ENCODE measurements at places on chromosomes 13 and 19.

GRCh38 chr19:46133777-46134241 lies 9.3 kb upstream of the IGFL3 start:
- H3K27me3 ChIP-seq, result no peaks in the 10 kb centered on the region
- peaks cover 24% of the 10 kb centered on the region for H3K4me1 ChIP-seq
- H3K27ac ChIP-seq, result peak overlapping the region; percentile 74
- no peak for DNase-seq

DNA sequence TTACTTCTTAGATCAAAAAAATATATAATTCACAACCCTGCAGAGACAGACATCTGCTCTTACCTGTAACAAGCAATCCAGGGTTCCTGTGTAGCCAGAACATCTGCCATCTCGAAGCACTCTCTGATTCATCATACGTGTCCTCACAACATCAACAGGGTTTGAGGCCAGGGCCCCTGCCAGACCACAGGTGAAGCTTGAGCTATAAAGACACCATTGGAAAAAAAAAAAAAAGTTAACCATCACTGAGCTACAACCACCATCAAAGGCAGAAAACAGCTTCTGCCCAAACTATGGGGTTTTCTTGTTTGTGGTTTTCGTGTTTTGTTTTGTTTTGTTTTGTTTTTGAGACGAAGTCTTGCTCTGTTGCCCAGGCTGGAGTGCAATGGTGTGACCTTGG lies 19.3 kb downstream of the SLC25A30 start:
- H3K4me3 ChIP-seq, result no peak overlapping the region
- H3K4me1 ChIP-seq, result no peaks in the 10 kb centered on the region
- H3K27me3 ChIP-seq, result no peaks in the 10 kb centered on the region
- H3K27ac ChIP-seq, result no peak overlapping the region

DNA sequence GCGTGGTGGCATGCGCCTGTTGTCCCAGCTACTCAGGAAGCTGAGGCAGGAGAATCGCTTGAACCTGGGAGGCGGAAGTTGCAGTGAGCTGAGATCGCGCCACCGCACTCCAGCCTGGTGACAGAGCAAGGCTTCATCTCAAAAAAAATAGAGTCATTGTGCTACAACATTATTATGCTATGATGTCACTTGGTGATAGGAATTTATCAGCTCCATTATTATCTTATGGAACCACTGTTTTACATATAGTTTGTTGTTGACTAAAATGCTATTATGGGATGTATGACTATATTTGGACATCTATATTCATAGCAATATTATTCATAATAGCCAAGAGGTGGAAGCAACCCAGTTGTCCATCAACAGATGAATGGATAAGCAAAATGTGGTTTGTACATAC lies 26.4 kb upstream of the SLC7A1 start:
- H3K4me3 ChIP-seq, result no peak overlapping the region
- H3K27me3 ChIP-seq, result no peaks in the 10 kb centered on the region
- no peaks in the 10 kb centered on the region for H3K36me3 ChIP-seq
- H3K4me1 ChIP-seq, result no peaks in the 10 kb centered on the region
- no peak for DNase-seq
- no peak overlapping the region for H3K27ac ChIP-seq

DNA sequence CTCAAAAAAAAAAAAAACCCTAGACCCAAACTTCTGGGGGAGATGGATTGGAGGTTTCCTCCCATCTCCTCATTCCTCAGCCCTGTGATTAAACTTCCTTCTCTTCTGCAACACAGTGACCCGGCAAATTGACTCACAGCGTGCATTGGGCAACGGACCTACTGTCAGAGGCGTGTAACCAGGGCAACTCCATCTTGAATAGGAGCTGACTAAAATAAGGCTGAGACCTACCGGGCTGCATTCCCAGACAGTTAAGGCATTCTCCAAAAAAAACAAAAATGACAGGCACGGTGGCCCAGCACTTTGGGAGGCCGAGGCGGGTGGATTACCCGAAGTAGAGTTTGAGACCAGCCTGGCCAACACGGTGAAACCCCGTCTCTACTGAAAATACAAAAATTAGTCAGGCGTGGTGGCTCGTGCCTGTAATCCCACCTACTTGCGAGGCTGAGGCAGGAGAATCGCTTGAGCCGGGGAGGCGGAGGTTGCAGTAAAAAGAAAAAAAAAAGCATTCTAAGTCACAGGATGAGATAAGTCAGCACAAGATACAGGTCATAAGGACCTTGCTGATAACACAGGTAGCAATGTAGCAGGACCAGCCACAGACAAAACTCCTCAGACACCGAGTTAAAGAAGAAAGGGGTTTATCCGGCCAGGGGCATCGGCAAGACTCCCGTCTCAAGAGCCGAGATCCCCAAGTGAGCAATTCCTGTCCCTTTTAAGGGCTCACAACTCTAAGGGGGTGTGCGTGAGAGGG lies 5.4 kb upstream of the NLRP7 start:
- H3K27ac ChIP-seq, result no peak overlapping the region
- no peak for DNase-seq
- no peaks in the 10 kb centered on the region for H3K4me1 ChIP-seq
- no peaks in the 10 kb centered on the region for H3K36me3 ChIP-seq
- H3K27me3 ChIP-seq, result no peaks in the 10 kb centered on the region

GRCh38 chr13:28489524-28489931 lies 5.4 kb downstream of the FLT1 start:
- H3K4me1 ChIP-seq, result no peaks in the 10 kb centered on the region
- peaks cover 62% of the 10 kb centered on the region for H3K27me3 ChIP-seq

DNA sequence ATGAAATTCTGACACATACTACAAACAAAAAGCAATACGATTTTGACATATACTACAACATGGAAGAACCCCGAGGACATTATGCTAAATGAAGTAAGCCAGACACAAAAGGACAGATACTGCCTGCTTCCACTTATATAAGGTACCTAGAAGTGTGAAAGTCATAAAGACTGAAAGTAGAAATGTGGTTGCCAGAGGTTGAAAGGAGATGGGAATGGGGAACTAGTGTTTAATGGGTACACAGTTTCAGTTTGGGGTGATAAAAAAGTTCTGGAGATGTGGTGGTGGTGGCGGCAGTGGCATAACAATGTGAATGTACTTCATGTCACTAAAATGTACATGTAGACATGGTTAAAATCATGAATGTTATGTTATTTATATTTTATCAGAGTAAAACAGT lies 12.1 kb upstream of the NDFIP2 start:
- H3K27ac ChIP-seq, result no peak overlapping the region
- DNase-seq, result no peak
- H3K36me3 ChIP-seq, result no peaks in the 10 kb centered on the region

DNA sequence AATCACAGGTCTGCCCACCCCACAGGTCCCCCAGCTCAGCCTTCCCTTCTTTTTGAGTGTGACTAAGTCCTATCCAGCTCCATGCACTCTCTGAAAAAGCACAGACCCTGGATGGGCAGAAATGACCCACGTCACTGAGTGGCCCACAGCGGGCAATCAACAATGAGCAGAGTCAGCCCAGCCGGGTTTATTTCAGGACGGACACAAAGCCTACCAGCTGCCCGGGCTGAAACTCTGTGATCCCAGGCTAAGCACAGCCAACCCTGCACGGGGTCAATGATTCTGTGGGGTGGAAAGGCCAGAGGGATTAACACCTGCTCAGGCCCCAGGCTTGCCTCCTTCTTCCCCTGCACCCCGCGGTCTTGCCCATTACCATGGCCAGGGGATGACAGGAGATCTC lies 8.4 kb downstream of the NAPA start:
- no peak overlapping the region for H3K4me3 ChIP-seq
- H3K36me3 ChIP-seq, result peaks cover 33% of the 10 kb centered on the region
- H3K27me3 ChIP-seq, result no peaks in the 10 kb centered on the region
- no peak for DNase-seq

- no peaks in the 10 kb centered on the region for H3K36me3 ChIP-seq
- no peak for DNase-seq
Observed at GRCh38 chr19:50640368-50640767, 687 bp upstream of the SYT3 start.

DNA sequence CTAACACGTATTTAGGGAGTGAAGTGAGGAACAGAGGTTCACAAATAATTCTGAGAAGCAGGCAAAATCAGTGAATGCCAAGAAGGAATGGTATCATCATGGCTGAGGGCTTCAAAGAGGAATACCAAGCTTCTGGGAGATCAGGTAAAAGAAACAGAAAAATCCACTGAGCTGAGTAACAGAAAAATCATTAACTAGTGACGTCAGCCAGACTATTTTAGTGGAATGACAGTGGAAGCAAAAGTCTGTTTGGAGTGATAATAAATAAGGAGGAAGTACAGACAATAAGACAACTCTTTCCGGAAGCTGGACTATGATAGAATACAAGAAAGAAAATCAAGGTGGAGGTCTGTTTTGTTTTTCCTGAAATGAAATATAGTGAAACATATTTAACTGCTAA lies 83.5 kb downstream of the SACS start:
- H3K36me3 ChIP-seq, result no peaks in the 10 kb centered on the region
- peaks cover 17% of the 10 kb centered on the region for H3K4me1 ChIP-seq
- peak overlapping the region; percentile 72 for H3K27ac ChIP-seq
- H3K4me3 ChIP-seq, result no peak overlapping the region
- no peaks in the 10 kb centered on the region for H3K27me3 ChIP-seq
- DNase-seq, result no peak

DNA sequence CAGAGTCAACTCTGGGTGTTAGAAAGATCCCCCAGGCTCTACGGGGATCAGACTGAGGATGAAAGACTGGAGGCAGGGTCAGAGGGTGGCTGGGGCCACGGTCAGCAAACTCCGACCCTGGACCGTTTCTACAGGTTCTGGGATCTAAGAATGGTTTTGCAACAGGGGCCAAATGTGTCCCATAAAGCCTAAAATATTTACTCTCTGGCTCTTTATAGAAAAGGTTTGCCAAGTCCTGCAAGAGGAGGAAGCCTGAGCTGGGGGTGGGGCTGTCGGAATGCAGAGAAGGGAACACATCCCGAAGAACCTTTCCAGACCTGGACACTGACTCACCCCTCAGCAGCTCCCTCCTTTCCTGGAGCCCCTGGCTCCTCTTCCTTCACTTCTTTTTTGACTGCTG lies 20.7 kb downstream of the LIG1 start:
- H3K4me3 ChIP-seq, result no peak overlapping the region
- H3K4me1 ChIP-seq, result peaks cover 23% of the 10 kb centered on the region
- DNase-seq, result peak; percentile 87
- no peaks in the 10 kb centered on the region for H3K36me3 ChIP-seq
- H3K27ac ChIP-seq, result peak overlapping the region; percentile 63

DNA sequence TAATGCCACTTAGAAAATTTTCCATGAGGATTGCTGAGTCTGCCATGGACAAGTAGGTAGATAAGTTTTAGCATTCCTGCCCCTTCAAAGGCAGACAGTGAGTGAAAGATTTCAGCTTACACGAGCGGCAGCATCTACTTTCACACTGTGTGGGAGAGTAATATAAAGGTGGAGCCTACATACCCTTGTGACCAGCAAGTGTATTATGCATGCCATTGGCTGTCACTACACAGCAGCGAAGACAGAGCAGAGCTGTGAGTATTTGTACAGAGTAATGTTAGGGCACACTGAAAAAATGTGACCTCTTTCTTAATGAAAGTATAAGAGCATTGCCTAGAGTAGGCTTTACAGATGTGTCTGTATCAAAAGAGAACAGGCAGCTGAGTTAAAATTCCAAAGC lies 14.0 kb downstream of the SLITRK6 start:
- DNase-seq, result no peak
- H3K27ac ChIP-seq, result no peak overlapping the region
- H3K4me1 ChIP-seq, result no peaks in the 10 kb centered on the region
- H3K4me3 ChIP-seq, result no peak overlapping the region
- no peaks in the 10 kb centered on the region for H3K27me3 ChIP-seq

GRCh38 chr13:101289764-101290163 lies 126.5 kb downstream of the NALCN start:
- DNase-seq, result no peak
- H3K27me3 ChIP-seq, result no peaks in the 10 kb centered on the region
- H3K27ac ChIP-seq, result no peak overlapping the region
- H3K36me3 ChIP-seq, result no peaks in the 10 kb centered on the region

DNA sequence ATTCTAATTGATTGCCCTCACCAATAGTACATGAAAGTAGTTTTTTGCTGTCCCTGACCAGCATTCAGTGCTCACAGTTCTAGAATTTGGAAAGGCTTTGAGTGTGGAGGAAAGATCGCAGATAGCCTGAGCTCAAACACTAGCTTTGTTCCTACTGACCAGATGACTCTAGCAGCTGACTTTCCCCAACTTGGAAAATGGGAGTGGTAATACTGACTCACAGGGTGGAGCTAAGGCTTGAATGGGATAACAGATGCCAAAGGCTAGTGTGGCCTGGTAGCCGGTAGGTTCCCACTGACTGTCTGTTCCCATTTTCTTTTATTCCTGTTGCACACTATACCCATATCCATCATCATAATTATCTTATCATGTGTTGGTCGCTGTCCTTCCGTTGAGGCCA lies 3.7 kb downstream of the ZSCAN22 start:
- DNase-seq, result no peak
- H3K27ac ChIP-seq, result no peak overlapping the region
- H3K27me3 ChIP-seq, result no peaks in the 10 kb centered on the region
- peaks cover 29% of the 10 kb centered on the region for H3K4me1 ChIP-seq
- H3K4me3 ChIP-seq, result no peak overlapping the region
- H3K36me3 ChIP-seq, result no peaks in the 10 kb centered on the region

GRCh38 chr13:51240958-51241357 lies 18.8 kb downstream of the FAM124A start:
- peak overlapping the region; percentile 79 for H3K27ac ChIP-seq
- no peaks in the 10 kb centered on the region for H3K36me3 ChIP-seq
- H3K4me1 ChIP-seq, result peaks cover 34% of the 10 kb centered on the region
- no peak overlapping the region for H3K4me3 ChIP-seq
- no peaks in the 10 kb centered on the region for H3K27me3 ChIP-seq

DNA sequence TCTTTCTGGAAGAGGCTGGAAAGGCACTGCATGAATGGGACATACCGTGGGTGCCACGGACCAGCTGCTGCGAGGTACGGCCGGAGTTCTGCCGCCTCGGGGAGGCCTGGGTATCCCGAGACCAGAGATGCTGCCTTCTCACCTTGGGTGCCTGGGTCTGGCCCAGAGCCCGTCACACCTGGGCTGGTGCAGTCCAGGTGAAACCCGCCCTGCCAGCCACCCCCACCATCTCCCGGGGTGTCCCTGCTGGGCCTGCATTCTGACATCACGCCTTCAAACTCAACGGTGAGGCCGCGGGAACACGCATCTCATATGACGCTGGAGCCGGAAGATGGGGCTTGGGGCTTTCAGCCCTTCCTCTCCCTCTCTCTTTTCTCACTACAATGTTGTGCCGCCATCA lies 98.0 kb downstream of the GADD45B start:
- H3K27me3 ChIP-seq, result no peaks in the 10 kb centered on the region
- DNase-seq, result peak; percentile 58
- H3K36me3 ChIP-seq, result no peaks in the 10 kb centered on the region
- H3K4me3 ChIP-seq, result no peak overlapping the region
